Mucosa of gallbladder (tissue), 1 donor: ENCODE measurements at places on chromosomes 12 and 14. TPM values are rescaled to one million over a fixed set of nuclear protein-coding genes. Genes with fewer than 3 reads are reported as not detected.
A peak's percentile ranks its signal among the peaks of the same experiment; 100 is the strongest.

GRCh38 chr12:130111965-130112496 lies 50.2 kb upstream of the FZD10 start:
- no peak for DNase-seq

DNA sequence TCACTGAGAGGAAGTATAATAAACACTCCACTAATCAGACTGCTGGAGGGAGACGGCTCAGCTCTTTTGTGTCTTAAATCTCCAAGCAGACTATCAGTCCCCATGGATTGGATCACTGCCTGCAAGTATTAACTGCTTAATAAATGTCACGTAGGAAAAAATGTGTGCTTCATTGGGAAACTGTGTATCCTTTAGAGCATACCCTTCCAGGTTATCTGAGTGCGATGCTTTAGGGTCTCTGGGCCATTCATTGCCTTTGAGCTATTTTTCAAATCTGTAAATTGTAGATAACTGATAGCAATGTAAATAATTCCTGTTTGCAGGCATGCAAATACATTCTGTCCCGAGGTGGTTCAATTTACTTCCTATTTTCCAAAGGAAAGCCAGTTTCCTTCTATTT lies 45.0 kb upstream of the VASH1 start:
- DNase-seq = no peak

DNA sequence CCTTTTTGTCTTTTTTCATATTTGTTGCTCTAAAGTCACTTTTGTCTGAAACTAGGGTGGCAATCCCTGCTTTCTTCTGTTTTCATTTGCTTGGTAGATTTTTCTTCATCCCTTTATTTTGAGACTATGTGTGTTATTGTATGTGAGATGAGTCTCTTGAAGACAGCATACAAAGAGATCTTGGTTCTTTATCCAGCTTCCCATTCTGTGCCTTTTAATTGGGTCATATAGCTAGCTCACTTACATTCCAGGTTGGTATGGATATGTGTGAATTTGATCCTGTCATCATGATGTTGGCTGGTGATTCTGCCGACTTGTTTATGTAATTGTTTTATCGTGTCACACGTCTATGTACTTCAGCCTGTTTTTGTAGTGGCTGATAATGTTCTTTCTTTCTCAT lies 267.7 kb upstream of the MGAT4C start:
- no peak for DNase-seq

- no peak for DNase-seq
Measured at GRCh38 chr12:92921877-92922276, 7.2 kb downstream of the EEA1 start.

DNA sequence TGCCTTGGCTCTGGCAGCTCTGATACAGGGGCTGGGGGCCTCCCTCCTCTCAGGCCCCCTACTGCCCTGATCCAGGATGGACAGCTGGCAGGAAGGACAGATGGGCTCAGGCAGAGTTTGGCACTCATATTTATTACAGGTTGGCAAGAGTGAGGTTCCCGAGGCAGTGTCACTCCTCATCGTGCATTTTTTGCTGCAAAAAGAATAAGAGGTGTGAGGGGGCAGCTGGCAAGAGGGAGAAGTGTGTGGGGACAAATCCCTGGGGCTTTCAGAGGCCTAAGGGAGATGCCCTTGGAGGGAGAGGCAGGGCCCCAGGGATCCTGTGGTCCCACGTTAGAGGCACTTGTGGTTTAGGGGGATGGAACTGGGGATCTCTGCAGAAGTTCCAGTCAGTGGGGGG lies 5.0 kb downstream of the CMTM5 start:
- DNase-seq = no peak

DNA sequence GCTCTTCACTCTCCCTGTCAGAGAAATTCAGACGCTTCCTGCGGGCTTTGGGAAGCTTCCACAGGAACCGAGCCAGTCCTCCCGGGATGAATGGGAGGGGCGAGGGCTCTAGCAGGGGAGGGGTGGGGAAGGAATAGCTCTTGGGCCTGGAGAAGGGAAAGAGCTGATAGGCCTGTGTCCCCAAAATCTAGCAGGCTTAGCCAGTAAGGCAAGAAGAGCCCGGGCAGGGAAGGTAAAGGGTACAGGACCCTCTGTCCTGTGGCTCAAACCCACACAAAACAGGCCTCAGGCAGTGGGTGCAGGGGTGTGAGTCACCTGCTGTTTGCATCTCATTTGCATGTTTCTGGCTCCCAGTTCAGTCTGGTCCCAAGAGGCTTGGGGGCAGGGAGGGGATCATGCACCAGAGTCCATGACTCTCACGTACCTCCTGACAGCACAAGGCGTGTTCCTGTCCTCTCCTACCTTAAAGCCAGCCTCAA lies 8.7 kb upstream of the SMUG1 start:
- DNase-seq = no peak

- DNase-seq = no peak
Measured at GRCh38 chr14:32932914-32933628, 5.6 kb upstream of the NPAS3 start.

GRCh38 chr12:58541300-58541690 lies 379.0 kb downstream of the LRIG3 start:
- DNase-seq = no peak

- DNase-seq = no peak
Measured at GRCh38 chr12:64039281-64039871, 182.7 kb downstream of the KICS2 start.

- peak; percentile 17 for DNase-seq
Measured at GRCh38 chr14:25696176-25696575, 646.2 kb upstream of the STXBP6 start.

DNA sequence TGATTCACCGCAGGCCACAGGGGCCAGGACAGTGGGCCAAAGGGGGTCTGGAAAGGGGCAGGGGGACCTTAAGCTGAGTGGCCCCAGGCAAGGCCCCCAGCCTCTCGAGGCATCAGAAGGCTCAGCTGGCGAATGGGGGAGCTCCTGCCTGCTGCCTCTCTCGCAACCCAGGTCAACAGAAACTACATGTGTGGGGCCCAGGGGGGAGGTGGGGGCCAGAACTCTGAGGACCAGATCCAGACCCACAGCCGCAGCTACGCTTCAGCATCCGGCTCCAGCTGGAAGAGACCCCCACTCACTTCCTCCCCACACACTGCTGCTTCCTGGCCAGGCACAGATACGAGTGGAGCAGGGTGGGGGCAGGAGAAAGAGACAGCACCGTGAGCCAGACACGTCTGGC lies 46.5 kb downstream of the NCOR2 start:
- no peak for DNase-seq

DNA sequence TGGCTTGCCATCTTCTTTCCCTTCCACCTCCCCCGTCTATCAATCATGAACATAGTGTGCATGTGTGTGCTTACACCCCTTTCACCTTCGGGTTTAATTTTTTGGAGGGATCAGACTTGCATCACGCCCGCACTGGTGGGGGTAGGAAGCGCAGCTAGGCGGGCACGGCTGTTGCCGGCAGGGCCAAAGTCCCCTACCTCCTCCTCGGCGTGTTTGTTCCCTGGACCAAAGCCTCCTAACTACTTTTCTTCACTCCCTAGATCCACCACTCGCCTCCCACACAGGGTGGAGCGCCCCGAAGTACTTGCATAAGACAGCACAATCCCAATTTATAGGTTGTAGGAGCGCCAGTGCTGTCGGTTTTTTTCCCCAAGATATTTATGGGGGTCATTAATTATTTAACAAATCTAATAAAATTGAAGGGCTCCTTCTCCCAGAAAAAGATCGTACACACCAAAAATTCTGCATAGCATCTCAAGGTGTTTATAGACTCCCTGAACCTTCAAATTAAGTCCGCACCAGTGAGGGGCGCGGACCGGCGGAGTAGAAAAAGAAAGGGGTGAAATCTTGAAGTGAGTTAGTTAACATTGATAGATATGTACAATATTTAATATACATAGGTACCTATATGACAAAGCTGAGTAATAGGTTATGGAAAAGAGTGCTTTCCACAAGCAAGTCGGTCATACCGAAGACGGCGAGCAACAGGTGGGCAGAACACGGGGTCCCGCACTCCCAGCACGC lies 717 bp downstream of the PKP2 start:
- DNase-seq = peak; percentile 38

DNA sequence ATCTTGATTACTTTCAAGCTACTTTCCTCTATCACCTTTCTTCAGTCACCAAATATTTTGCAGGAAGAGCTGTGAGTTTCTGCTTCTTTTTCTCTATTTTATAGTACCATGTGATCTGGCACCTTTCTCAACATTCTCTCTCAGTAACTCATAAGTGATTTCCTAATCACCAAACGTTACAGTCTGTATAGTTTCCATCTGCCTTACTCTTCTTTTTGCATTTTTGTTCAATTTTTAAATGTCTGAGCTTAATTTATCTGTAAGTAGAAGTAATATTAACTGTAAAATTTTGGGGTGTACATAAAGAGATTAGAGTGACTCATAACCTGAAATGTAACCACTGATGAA lies 422.1 kb upstream of the SYT1 start:
- DNase-seq = no peak

DNA sequence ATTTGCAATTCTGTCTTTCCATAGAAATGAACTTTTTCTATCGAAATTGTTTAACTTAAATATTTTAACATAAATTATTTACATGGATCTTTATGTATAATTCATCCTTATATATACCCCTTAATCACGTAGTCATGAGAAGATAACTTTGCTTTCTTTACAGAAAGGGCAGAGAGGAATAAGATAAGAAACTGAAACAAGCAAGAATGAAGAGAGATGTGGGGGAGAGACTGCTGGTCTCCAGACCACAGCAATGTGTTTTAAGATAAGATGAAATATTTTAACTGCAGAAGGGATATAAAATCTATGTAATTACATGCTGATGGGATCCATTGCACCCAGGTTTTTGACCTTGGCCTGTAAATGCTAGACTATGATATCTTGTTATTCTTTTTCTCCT lies 34.7 kb upstream of the DNM1L start:
- no peak for DNase-seq

DNA sequence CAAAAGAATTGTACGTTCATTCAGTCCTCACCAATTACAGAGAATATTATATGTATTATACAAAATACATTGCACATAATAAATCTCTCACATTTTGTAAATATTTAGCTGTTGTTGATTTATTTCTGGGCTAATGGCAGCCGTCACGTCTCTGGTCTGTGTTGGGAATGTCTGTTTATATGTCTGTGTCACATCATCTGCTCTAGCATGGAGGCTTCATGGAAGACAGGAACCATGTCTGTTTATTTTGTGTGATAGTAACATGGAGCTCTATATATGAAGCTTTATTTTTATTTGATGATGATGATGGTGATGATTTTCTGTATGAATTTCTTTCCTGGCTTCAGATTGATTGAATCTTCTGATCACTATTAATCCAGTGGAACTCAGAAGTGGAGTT lies 138.4 kb downstream of the RAD51B start:
- DNase-seq = no peak

DNA sequence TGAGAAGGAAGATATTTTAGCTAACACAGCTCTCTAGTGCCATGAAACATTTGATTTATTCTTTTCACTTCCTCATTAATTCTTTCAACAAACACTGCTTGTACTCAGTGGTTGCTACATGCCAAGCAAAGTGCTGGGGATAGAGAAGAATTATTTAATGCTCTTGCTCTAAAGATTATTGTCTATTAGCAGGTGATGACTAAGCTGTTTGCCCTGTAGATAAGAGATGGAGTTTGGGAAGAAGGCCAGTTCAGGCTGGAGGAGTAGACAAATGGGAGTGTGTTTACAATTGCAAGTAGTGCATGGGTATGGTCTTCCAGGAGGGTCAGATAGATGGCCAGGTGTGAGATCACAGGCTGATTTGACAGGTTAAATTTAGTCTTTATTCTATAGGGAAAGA lies 99.8 kb upstream of the SEL1L start:
- peak; percentile 35 for DNase-seq

- no peak for DNase-seq
Measured at GRCh38 chr14:41446008-41446407, 160.7 kb upstream of the LRFN5 start.

- no peak for DNase-seq
Measured at GRCh38 chr14:100096656-100097055, 31.4 kb downstream of the EVL start.

GRCh38 chr12:93571925-93572711 lies at the start of gene SOCS2:
TSS of gene SOCS2 (plus strand) at chr12:93572675. CDS start at chr12:93572898, 223 bp downstream.
- DNase-seq = no peak

DNA sequence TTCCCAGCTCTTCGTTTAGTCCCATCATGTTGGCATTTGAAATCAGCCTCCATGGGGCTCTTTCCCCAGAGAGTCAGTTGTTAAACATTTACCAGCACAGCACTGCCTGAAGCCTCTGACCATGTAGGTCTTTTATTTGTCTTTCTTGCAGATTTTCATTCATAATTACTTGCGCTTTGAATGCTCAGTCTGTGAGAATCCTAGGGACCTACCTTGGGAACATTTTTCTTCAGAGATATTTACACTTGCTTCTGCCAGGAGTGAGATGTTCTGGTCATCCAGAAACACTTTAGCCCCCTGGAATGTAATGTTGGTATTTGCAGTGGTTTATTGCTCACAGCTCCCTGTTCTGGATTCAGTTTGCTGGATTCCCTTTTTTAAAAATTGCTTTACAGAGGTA lies 41.7 kb downstream of the RPH3A start:
- no peak for DNase-seq

- DNase-seq = no peak
Measured at GRCh38 chr14:77488558-77488957, 10.1 kb downstream of the ISM2 start.

DNA sequence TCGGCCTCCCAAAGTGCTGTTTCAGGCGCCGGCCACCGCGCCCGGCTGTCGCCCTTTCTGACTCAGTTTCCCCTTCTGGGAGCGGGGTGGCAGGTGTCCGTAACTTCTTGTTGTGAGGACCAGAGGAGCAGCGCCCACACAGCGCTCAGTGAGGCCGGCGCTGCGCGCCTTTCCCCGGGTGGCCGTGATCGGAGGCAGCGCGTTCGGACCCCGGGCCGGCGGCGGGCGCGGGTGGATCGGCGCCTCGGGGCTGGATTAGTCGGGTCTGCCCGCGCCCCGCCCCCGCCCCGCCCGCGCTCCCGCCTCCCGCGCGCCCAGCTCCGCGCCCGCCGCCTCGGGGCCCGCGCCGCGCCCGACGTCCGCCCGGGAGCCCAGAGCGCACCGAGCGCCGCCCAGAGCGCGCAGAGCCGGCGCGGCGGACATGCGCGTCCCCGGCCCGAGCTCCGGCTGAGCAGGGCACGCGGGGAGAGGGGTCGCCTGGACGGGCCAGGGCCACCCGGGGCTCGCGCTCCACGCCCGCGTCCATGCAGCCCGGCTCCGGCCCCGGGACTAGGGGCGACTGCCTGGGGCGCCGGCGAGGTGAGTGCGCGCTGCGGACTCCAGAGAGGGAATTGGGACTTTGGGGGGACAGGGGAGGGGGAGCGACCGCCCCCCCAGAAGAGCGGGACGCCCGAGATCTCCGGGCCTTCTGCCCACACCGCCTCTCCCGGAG lies 50.6 kb downstream of the LRCOL1 start:
- DNase-seq = no peak

GRCh38 chr14:101634850-101635748 lies 73.8 kb downstream of the DIO3 start:
- DNase-seq = no peak

GRCh38 chr14:48614003-48614402 lies 938.6 kb upstream of the MDGA2 start:
- DNase-seq = no peak

Gene KRT5
- not detected for total RNA-seq

Gene ZNF891
- total RNA-seq = 2.6 TPM

Gene CAPZA3
- total RNA-seq = 0.20 TPM

Gene TCTN2
- 15.2 TPM for total RNA-seq

Gene SPX
- total RNA-seq = 0.29 TPM

Gene CLEC2A
- not detected for total RNA-seq

Gene GLS2
- total RNA-seq = 1.8 TPM

Gene ADAM21
- total RNA-seq = 0.40 TPM

Gene RGS6
- total RNA-seq = 1.1 TPM

Gene LYZ
- total RNA-seq = 1,541 TPM
